ENCODE measurements at places on chromosomes 6 and 20.
A peak's percentile ranks its signal among the peaks of the same experiment; 100 is the strongest.

- DNase-seq = no peak
Observed at GRCh38 chr20:50308513-50309279, 118.1 kb downstream of the CEBPB start.

- DNase-seq = peak; percentile 52
Observed at GRCh38 chr6:127186889-127187288, 68.4 kb downstream of the RSPO3 start.

GRCh38 chr20:49115564-49115963, 69.5 kb downstream of the CSE1L start:
- no peak for DNase-seq

DNA sequence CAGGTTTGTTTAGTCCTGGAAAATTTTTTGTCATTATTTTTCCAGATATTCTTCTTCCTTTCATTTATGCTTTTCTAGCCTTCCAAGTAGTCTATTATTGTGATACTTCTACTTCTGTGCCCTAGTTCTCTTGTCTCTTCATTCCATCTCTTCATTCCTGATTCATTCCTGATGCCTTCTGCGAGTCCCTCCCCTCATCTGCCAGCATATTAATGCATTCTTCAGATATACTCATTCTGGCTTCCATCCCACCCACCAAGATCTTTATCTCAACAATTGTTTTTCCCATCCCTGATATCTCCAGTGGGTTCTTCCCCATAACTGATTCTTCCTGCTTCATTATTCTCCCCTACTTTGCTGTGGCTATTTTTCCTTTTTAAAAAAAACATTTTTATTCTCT, 35.2 kb downstream of the ALDH5A1 start:
- DNase-seq = no peak
